Kidney glomerular epithelial cell (primary cell): ENCODE measurements at places on chromosomes 5 and 9.

- no peak for DNase-seq
These were observed 38.0 kb upstream of the RETREG1 start for GRCh38 chr5:16654647-16655334.

- DNase-seq = peak; percentile 97
These were observed 58.9 kb downstream of the DOCK2 start for GRCh38 chr5:169695919-169696490.

DNA sequence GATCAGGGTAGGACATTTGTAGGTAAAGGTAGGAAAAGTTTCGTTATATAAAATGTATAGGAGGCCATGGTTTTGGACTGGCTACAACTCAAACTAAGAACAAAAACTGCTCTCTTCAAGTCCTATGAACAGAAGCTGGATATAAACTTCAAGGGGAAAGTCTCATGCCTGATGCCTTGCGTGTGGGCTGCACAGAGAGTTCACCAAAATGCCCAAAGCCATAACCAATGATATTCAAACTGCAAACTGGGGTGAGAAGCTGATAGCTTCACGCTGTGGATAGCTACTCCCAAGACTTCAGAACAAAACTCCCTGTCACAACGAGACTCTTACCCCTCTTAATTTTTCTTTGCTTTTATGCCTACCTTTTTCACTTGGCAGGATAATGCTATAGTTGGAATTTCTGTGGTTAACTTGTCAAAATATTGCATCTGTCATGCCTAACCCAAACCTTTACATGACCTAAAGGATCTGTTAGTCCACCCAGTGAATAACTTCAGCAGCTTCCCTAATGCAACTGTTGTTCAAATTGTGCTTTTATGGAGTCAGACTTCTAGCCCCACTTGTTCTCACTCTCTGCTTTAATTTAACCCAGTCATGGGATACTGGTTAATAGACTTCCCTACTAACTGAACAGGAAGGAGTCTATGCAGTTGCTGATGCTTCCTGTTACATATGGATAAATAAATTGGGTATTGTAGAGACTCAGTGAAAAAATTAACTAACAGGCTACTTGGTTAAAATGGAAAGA, 71.9 kb downstream of the SFXN1 start:
- no peak for DNase-seq

DNA sequence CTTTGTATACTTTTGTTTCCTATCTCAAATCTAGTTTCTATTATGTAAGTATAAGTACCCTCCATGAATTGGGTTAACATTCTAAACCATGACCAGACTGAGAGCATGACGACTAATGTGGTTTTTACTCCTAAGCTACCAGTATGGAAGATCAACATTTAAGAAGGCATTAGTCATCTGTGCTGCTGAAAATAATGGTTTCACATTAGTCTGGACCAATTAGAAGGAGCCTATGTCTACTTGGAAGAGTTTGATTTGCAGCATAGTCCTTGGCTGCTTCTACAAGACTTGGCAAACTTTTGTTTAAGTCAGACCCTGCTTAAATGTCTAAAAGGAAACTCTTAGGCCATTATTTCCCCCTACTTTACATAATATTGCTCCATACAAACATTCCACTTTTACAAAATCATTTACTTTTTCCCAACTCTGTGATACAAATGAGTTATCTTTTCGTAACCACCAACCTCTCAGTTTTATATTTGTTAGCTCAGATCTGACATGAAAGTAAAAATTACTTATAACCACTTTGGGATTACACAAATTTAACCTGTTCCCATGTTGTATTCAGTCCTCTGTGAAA, 186.7 kb downstream of the COMMD10 start:
- DNase-seq = no peak

- DNase-seq = no peak
These were observed 369.2 kb downstream of the SEMA5A start for GRCh38 chr5:9176641-9177040.

DNA sequence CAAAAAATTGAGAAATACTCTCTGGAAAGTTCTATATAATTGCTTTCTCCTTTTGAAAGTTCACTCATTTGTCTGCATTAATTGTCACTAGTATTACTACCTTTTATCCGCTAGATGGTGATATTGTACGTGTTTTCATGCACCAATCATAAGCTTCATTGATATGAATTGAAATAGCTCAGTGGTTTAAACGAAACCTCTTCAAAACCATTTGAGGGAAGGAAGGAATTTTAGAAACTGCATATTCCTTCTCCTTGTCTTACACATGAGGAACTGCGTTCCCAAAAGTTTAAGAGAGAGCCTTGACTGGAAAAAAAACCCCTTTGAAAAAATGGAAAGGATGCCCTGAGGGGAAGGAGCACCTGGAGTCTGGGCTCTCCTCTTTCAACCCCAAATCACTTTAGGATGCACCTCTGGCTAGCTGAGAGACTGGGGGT, 98.6 kb downstream of the YTHDC2 start:
- DNase-seq = peak; percentile 42

GRCh38 chr9:108864446-108864845, 2.4 kb downstream of the ACTL7A start:
- no peak for DNase-seq

- DNase-seq = no peak
These were observed 102.4 kb downstream of the MED27 start for GRCh38 chr9:131977109-131977838.

DNA sequence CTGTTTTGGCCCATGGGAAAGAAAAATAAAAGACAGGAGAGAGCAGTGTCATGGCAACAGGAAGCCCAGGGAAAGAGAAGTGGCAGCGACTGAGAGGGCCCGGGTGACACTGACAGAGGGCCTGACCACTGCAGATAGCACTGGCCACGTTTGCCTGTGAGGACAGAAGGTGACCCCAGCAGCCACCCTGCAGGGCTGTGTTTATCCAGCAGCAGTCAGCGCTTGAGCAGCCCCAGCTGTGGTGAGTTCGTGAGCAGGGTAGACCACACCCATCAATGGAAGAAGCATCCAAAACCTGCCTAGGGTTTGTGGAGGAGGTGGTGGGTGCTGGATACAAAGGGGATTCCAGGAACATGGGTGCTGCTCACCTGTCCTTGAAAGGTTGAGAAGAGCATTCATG, 222.5 kb downstream of the MARCHF11 start:
- no peak for DNase-seq

GRCh38 chr5:61619777-61620518, 287.9 kb downstream of the ZSWIM6 start:
- DNase-seq = no peak

DNA sequence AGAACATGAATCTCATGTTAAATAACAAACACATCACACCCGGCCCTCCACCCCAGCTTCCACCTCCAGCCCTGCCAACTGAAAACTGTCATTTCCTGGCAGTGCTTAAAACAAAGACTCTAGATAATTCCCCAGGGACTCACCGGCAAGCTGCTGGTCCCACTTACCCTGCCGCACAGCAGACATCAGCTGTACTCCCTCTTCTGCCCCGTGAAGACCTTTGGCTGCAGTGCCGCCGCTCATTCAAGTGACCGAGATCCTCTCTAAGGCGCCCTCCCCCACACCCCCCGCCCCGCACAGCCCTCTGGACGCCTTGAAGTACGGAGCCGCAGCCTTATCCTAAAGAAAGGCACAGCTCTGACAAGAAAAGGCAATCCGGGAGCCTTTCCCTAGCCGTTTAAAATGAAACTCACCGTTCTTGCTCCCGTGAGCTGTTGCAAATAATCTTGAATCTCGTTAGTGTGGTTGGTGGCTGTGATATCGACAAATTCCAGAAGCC, 434 bp downstream of the GLRX start:
- DNase-seq = peak; percentile 51

DNA sequence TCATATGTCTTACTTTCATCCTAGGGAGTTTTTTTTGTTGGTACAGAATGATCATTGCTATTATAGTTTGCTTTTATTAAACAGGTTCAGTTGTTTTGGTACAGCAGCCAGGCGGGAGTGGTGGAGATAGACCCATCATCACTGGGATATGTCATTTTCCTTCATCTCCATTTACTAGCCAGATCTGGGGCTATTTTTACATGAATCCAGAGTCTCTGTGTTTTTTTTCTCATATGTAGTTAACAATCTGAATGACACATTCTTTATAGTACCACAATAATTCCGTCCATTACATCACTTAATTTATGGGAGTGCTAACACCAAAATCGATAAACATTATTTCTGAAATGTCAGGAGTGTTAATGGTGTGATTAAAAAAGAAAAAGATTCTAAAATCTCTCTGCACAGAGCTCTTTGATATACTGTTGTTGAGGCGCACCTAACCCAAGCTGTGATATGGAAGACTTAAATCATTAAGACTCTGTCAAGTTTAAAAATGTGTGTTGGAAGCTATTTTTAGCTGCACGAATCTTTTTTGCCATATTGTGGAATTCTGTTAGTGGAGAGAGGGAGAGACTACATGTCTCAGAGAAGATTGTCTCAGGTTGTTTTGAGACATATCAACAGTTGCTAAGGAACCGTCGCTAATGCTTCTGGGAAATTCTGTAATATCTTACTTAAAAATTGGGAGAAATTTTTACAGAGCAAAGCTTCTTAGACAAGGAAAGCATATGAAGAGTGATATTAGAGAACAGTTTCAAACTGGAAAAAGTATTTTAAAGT, 59.6 kb downstream of the RPS23 start:
- DNase-seq = no peak

GRCh38 chr9:125472562-125472925, 210.9 kb downstream of the GAPVD1 start:
- no peak for DNase-seq

DNA sequence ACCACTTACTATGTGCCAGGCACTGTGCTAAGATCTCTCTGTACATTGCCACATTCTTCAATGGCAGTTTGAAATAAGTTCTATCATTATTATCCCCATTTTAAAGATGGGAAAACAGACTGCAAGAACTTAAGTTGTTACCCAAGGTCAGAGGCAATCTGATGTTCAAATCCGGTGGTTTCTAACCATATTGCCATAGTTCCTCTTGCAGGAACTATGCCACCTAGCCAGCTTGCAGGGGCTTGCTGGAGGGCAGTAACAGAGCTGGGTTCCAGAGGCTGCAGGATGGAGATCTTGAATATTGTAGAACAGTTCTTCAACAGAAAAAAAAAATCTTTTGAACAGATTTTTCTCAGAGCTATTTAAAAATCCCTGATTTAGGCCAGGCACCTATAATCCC, 71.8 kb upstream of the TNFAIP8 start:
- no peak for DNase-seq

- no peak for DNase-seq
These were observed 70.7 kb upstream of the RAPGEF1 start for GRCh38 chr9:131810351-131811170.

GRCh38 chr9:99971410-99971809, 65.0 kb downstream of the STX17 start:
- DNase-seq = no peak

DNA sequence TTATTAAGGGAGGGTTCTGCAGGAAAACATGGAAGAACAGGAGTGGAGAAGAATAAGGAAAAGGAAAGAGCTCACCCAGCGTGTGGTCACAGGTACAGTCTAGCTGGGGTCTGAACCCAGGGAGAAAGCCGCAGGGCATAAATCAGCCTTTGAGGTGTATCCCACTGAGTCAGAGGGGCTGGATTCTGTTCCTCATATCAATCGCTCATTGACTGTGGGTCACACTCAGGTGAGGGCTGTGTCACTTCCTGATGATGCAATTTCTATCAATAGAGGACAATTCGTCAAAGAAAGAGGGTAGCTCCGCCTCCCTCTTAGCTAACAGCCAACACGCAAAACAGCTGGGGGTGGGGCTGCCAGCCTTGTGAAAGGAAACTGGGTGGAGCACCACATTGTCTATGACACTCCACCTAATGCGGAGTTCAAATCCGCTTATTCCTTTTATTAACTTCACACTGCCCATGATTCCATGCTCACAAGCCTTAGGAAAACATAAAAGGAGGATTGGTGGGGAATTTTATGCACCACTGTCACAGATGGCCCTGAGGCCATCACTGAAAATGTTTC, 176.2 kb downstream of the ICE1 start:
- DNase-seq = no peak

- no peak for DNase-seq
These were observed 12.2 kb downstream of the HSPA4 start for GRCh38 chr5:133063965-133064364.

- no peak for DNase-seq
These were observed 69.7 kb upstream of the FCN1 start for GRCh38 chr9:134987376-134987775.

GRCh38 chr9:72932619-72933018, 20.2 kb downstream of the ALDH1A1 start:
- DNase-seq = no peak

- DNase-seq = no peak
These were observed 32.6 kb upstream of the PLAC8L1 start for GRCh38 chr5:146137967-146138403.

- no peak for DNase-seq
These were observed 149.9 kb upstream of the KLF4 start for GRCh38 chr9:107639426-107639825.

GRCh38 chr9:100309992-100310391, 42.8 kb downstream of the TEX10 start:
- peak; percentile 12 for DNase-seq

DNA sequence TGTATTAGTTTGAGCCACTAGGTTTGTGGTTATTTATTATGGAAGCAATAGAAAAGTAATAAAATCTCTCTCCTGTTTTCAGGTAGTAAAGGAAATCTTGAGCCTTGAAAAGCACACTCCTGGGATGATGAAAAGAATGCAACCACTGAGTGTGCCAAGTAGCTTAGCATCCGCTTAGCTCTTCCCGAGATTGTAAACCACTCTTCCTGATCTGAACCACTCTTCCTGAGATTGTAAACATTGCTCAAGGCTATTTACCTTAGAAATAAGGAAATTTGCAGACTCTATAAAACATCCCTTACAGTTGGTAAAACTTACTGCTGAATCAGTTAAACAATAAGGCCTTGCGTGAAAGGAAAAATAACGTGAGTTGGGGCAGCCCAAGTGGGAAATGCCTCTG, 17.4 kb upstream of the IL33 start:
- DNase-seq = no peak

DNA sequence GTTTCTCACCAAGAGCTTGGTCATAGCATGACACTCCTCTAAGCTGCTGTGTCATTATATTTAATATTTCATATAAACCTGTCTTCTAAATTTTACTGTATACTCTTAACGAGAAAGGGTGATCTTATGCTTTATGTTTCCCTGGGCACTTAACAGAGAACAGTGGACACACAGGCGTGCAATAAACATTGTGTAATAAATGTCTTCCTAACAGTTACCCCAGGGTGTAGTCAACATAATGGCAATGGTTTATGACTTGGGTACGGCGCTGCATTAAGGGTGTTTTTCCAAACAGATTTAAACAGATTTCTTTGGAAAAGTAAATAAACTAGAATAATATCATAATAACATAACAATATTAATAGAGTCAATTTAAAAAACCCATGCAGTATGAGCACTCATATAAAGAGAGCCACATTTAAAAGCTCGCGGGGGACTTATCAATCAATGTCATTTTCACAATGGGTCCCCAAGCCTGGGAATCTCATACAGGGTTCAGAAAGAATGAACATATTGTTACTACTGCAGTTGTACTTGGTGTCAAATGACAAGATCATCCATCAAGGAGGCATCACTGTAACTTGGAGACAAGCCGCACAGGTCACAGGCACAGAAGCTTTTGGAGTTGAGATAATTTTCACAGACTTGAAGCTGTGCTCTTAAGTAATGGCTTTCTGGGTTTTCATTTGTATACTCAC, 376.4 kb downstream of the CTNND2 start:
- DNase-seq = no peak

- DNase-seq = peak; percentile 26
These were observed 1306.5 kb upstream of the CDH9 start for GRCh38 chr5:28344836-28345433.
